Activated CD4-positive, CD25-positive, alpha-beta regulatory T cell treated with anti-CD3 and anti-CD28 coated beads, Interleukin-2, amount 50 U/mL, for 24 hours (primary cell): ENCODE measurements at places on chromosomes 4 and X.

GRCh38 chr4:47662975-47663374, 174.9 kb downstream of the CORIN start:
- no peak for ATAC-seq

- ATAC-seq = no peak
Measured at GRCh38 chr4:65600656-65601055, 69.6 kb downstream of the EPHA5 start.

DNA sequence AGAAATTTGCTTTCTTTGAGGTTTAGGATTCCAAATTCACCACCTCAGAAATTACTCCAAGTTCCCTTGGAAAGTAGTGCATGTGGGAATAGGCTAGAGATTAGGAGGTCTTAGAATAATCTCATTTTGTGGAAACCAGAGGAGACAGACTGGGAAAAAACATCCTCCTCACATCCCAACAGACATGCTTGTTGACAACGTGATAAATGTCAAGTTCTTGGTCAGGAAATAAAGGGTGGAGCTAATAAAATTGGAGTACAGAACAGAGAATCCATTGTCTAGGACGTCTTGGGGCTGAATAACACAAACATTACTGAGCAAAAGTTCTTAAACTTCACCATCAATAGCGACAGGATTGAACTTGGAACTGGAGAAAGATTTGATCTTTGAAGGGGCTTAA, 233.4 kb downstream of the PABPC4L start:
- no peak for ATAC-seq

DNA sequence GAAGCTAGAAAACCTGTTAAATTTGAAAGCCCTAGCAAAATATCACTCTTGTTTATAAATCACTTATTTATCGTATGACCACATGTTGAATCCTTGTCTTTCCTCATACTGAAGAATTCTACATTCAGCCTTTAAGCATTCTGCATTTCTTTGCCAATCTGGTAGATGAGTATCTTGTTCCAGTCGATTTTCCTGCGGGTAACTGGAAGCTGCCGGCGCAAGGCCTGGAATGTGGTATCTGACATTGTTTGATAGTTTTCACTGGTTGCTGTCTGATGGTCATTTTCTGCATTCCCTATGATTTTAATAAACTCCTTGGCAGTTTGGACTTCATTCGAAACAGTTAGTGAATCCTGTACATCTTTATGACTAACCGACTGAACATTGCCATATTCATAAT, 13.7 kb upstream of the PHKA1 start:
- ATAC-seq = no peak

- ATAC-seq = no peak
Measured at GRCh38 chr4:56235725-56236124, 151.6 kb downstream of the AASDH start.

DNA sequence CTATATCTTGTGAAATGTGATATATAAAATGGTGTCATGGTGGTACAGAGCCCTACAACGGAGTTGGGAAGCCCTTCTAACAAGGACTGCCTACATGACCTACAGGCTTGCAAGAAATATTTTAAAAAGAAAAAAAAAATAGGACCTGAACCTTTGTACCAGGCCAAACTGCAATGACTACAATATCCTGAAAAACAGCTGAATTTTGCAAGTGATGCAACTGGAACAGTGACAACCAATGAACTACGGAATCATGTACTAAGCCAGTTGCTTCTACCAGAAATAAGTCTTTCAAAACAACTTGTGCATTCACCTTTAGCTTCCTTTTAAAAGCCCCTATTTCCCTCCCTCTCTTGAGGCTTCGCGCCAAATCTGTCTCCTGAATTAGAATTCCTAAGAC, 58.4 kb downstream of the PDGFC start:
- no peak for ATAC-seq

DNA sequence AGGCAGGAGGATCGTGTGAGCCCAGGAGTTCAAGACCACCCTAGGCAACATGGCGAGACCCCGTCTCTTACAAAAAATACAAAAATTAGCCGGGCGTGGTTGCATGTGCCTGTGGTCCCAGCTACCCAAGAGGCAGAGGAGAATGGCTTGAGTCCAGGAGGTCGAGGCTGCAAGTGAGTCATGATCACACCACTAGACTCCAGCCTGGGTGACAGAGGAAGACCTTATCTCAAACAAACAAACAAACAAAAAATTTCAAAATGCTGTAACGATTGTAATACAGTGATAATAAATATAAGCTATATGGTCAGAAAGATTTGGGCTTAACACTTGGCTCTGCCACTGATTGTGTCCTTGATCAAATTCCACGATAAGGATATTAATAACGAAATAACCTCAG, 24.2 kb downstream of the SLC25A4 start:
- no peak for ATAC-seq
